ENCODE measurements at places on chromosomes 3 and 15.

DNA sequence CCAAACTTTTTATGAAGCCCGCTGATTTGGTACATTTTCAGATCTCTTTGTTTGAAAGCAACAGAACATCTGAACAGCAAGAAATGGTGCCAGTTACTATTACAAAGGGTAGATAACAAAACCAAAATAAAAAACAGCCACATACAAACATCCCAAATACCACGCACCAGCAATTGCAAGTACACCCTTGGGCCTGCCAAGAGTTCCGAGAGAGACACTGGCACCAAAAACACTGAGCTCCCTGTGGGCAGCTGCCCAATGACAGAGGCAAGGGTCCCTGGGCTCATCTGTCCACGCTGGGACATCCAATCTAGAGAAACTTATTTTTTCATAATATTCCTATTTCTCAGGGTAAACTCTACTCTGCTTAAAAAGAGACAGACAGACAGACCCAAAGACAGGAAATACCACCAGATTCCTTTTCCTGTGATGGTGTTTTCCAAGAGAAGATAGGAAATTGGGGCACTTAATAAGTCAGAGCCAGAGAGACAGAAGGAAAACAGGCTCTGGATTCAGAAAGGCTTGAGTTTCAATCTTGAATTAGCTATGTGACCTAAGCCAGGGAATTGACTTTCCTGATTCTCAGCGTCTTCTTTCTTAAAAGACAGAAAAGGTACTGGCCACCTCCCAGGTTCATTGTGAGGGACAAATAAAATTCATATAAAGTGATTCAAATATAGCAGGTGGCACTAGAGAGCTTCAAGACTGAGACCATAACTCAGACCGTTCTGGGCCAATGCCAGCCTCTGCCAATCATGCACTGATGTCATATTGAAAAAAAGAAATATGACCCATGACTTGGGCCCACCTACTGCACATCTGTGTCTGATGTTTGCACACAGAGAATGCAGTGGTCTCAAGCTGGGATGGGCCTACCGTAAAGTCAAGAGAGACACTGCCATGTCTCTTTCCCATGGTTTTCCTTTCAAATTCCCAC lies 61.3 kb downstream of the FOXP1 start:
- no peak for DNase-seq

GRCh38 chr3:13414040-13414729 lies 5.9 kb downstream of the NUP210 start:
- DNase-seq = no peak

GRCh38 chr15:40282869-40283614 lies at the start of gene ANKRD63:
TSS of gene ANKRD63 (minus strand) at chr15:40283064. CDS start at chr15:40282586, 478 bp downstream.
- peak; percentile 15 for DNase-seq

DNA sequence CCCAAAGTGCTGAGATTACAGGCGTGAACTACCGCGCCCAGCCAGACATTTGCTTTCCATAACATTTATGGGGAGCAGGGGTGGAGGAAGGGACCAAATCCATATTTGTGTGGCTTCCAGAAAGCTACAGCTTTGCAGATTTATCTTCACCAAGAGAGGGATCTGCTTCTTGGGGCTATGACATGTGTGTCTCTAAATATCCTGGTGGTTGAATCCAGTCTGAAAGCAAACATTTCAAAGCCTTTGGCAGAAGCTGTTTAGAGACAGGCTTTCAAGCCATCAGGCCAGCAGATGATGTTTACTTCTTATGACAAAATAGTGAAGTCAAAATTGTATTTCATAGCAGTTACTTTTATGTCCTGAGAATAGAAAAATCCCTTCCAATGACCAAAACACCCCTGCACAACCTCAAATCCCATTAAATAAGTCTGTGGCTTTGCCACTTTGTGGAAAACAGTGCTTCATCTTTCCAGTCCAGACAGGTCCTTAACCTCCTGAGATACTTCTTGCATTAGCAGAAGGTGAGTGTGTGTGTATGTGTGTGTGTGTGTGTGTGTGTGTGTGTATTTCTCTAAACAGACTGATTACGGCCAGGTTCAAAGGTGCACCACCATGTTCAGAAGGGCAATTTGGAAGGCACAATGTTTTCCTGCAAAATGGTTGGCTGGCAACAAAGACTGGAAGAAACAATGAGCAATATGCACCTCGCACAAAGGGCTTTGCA lies 191.4 kb upstream of the LRIG1 start:
- no peak for DNase-seq

DNA sequence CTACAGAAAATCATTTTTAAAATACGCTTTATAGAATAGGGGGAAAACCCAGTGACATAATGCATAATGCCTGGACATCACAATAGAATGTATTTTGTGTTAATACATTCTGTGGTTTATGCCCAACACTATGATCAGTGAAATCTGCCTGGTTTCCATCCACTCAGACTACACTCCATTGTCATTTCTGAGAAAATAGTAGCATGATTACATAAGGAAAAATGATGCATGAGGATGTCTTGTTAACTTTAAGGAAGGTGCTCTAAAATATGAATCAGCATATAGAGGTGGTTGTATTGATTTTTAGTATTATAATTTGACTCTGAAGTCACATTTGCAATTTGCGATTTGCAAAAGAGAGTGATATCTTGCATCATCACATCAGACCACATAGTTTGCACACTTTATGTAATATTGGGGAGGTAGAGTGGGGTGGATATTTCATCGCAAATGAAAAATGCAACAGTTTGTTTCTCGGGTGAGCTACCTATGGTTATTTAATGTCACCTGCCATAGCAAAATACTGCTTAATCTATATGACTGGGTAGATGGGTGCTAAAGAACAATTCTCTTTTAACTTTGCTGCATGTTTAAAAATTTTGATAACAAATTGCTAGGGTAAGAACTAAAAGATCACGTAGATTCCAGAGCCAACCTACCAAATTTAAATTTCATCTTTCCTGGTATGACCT lies 403.9 kb downstream of the IL5RA start:
- no peak for DNase-seq

DNA sequence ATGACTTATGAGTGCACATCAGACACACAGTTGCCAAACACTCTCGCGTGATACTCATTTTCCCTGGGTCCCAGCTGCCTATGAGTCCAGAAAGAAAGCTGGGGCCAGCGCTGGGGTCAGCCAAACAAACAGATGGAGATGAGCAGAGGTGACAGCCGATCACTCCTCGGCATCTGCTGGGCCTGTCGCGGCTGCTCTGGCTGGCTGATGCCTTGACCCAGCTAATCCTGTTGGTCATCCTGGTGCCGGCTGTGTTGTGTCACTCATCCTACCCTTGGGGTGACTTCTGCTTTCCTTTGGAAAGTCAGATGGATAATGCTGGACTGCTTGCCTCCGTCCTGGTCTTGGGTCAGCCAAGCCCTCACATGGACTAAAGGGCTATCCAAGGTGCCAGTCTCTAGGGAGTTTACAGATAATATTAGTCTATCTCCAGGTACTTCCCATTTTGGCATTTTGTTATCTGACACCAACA lies 105.3 kb upstream of the PDZRN3 start:
- DNase-seq = no peak

DNA sequence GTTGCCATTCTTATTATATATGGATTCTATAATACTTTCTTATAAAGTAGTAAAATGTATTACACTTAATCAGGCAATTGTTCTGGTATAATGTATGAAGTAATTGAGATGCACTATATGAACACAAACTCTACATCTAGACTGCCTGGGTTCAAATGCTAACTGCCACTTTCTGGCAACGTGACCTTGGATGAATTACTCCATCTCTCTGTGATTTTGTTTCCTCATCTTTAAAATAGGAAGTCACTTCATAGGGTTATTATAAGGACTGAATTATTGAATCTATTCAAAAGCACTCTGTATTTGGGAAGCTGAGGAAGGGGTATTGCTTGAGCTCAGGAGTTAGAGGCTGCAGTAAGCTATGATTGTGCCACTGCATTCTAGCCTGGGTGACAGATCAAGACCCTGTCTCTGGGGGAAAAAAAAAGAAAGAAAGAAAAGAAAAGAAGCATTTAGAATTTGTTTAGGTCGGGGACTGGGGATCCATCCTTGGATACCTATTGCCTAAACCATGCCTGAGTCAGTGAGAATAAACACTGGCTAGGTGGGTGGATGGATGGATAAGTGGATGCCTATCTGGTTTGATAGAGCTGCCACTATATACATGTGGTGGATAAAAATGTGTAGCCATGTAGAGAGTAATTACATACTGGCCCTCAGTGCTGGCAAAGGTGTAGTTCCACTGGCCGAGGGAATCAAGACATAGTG lies 2.5 kb downstream of the TM4SF1 start:
- no peak for DNase-seq

GRCh38 chr3:178170698-178171535 lies 365.3 kb upstream of the KCNMB2 start:
- peak; percentile 93 for DNase-seq

GRCh38 chr3:14137445-14137844 lies 12.6 kb downstream of the TMEM43 start:
- DNase-seq = no peak

- DNase-seq = no peak
Measured at GRCh38 chr15:57019496-57020160, 101.2 kb downstream of the TCF12 start.

DNA sequence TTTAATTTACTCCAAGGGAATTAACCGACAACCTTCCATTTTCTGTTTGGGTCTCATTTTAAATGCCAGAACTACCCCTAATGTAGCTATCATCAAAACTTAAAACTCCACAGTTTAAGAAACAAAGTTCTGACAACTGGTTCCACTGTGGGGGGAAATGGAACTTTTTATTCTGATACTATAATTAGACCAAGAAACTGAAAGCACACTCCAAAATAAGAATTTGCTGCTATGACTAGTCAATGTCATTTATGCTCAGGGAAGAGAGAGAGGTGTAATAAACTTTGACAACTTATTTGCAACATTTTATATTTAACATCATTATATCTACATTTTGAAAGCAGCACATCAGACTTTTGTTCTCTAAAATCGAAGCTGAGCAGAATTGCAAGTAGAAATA lies 169.2 kb downstream of the ANXA2 start:
- no peak for DNase-seq

DNA sequence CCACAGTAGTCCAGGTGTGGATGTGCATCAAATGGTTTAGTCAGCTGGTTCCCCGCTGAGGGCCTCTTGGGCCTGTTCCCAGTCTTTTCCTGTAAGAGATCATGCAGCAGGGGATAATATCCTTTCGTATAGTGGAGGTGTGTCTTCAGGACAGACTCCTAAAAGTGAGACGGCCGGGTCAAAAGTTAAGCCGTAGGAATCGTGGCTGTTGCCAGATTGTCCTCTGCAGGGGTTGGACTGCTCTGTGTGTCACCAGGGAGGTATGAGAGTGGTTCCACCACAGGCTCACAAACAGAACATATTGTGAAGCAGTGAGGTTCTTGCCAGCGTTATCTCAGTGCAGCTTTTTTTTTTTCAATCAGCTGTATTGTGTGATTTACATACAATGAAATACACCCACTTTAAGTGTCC lies 95.0 kb downstream of the VGLL4 start:
- peak; percentile 86 for DNase-seq

- no peak for DNase-seq
Measured at GRCh38 chr3:124877674-124878073, 9.5 kb downstream of the ITGB5 start.

DNA sequence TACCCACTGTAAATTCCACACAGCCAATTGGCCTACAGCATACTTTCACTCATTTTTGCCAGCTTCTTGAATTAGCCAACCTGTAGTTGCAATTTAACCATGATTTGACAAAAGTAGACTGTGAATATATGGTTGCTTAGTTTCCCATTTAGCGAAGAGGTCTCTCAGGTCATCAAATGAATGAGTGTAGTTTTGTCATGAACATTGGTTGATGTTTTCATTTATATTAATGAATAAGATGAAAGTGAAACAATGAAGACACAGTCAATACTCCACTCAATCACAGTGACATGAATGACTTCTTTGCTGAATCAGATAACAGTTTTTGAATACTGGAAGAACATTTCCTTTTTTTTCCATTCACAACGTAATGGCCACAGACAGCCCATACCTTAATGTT lies 15.3 kb upstream of the FAM3D start:
- DNase-seq = no peak

DNA sequence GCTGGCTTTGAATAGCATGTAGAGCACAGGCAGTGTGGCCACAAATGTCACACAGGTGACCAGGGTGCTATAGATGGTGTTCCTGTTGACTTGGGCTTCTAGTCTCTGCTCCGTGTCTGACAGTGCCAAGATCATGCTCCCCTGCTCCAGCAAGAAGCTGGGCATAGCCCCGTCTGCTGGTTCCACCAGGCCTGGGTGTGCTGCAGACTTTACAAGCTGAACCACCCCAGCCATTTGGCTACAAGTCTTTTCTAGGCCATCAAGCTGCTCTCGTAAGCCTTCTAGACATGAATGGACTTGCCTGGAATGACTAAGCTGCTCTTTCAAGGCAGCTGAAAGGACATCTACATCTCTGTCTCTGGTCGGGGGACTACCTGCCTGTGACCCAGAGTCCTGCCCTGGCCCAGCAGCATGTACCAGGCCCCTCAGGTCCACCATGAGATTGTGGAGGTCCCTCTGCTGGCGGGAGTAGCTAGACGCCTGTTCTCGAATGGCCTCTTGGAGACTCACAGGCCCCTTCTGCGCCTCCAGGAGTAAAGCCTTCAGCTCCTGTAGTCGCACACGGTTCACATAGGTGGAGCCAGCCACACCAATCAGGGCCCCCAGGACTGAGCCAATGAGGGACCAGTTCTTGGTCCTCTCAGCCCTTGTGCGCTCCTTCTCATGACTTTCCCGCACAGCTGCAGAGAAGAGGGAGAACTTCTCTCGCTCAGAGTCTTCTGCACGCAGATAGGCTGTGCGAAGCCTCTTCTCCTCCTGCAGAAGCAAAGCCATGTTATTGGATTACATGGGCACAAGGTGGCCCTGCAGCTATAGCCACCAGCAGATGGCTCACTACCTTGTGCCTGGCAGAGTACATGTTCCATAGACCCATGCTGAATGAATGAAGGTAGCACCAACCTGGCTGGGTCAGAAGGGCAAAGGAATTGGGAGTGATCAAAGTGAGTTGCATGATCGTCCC lies 2.8 kb upstream of the PLXNB1 start:
- DNase-seq = no peak

GRCh38 chr3:11078826-11079515 lies 75.3 kb upstream of the HRH1 start:
- no peak for DNase-seq

GRCh38 chr3:52498137-52499054 lies 3.3 kb downstream of the STAB1 start:
- no peak for DNase-seq

- no peak for DNase-seq
Measured at GRCh38 chr15:38944536-38944935, 379.9 kb upstream of the RASGRP1 start.

DNA sequence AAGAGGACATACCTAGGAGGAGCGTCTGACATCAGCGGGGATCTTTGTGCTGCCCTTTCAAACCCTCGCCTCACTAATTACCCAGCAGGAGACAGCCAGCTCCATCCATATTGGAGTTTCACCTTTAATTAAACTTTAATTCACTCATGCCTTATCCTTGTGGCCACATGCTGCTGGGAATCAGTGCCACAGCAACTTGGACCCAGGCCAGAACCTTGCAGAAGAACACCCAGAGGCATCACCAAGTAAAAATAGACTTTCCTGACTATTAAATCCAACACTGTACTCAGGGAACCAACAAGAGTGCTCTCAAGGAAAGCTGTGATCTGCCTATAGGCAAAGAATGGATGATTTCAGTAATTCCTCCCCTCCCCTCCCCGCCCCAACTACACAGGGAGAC lies 23.9 kb downstream of the EIF1B start:
- no peak for DNase-seq

Data from fibroblast of skin of back (primary cell).